ENCODE measurements at places on chromosomes 1 and 21.
A peak's percentile ranks its signal among the peaks of the same experiment; 100 is the strongest.

DNA sequence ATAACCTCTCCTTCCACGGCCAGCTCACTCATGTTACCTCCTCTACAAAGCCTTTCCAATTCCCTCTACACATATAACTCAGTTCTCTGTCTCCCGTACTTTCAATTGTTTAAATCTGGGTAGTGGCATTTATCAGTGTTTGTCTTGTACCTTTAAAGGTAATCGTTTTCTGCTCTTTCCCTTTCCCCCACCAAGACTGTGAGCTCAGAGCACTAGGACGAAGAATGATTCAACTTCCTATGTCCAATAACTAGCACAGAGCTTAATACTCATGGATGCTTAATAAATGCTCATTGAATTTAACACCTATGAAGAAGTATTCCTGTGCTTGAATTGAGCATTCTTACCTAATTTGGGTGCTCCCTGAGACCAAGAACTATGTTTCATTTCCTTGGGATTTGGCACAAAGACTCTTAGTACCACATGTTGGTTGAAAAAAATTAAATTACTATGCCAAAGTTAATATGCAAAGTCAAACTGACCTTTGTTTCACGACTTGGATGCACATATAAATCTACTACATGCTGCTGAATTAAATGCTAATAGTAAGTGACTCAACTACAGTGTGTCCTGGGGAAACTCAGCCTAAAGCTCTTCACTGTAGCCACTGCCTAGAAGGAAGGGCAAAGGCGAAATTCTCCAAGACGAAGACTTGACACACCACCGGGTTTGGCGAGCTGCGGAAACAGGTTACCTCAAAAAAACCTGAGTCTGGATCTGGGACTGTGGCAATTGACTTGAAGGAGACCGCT is 30.6 kb upstream of the C1orf185 start:
- DNase-seq = no peak

- DNase-seq = no peak
Measured at GRCh38 chr1:241675983-241676382, 23.9 kb downstream of the WDR64 start.

- DNase-seq = no peak
Measured at GRCh38 chr1:243261390-243261789, 5.5 kb downstream of the SDCCAG8 start.

DNA sequence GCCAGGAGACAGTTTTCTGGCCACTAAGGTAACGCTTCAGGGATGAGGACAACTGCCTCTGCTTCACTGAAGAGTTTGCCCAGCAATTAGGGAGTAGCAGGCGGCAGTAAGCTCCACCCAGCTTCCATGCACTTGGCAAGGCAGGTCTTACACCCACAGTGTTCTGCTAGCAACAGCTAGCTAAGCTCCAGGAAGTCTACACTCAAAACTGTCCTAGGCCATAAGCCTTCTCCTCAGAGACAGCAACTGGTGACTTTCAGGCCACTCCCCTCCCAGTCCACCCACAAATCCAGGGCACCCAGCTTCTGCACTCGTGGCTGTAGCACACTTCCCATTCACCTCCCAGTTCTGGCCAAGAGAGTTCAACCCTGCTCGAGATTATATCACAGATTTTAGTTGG is 47.3 kb downstream of the KMO start:
- DNase-seq = peak; percentile 29

GRCh38 chr21:43578677-43579303 is 80.5 kb downstream of the HSF2BP start:
- no peak for DNase-seq

DNA sequence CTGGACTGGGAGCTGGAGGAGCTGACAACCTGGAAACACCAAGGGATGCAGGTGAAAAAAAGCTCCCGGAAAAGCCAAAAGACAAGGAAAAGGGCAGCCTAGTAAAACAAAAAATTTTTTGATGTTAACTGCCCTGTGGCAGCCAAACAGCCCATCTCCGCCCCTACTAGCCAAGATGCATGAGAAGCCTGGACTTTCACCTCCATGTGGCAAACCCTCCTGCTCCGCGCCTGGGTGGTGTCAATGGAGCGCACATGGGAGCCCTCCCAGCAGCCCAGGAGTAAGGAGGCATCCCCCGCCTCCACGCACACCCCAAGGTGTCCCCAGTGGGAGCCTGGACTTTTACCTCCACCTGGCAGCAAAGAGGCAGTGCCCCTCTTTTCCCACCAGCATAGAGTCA is 30.5 kb downstream of the LEMD1 start:
- DNase-seq = no peak

All from suppressor macrophage (primary cell).